NCI-H2107 (cell line): ENCODE measurements at places on chromosomes 4 and X.

GRCh38 chrX:11688201-11688600 lies 22.5 kb upstream of the ARHGAP6 start:
- no peak for DNase-seq

- DNase-seq, result no peak
These were observed 115.6 kb downstream of the AMELX start for GRCh38 chrX:11408783-11409182.

DNA sequence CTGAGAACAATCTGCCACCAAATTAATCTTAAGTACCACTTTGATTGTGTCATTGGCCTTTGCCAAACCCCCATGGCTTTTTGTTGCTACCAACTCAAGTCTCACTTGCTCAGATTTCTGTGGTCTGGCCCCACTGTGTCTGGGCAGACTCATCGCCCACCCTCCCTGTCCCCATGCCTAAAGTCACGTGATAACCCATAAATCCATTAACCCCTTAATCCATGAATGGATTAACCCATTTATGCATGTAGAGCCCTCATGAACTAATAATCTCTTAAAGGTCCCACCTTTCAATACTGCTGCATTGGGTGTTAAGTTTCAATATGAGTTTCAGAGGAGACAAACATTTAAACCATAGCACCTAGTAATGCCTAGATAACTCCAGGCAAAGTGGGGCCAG lies 78.5 kb upstream of the BLTP1 start:
- DNase-seq, result no peak

- no peak for DNase-seq
These were observed 11.2 kb downstream of the SLC25A6 start for GRCh38 chrX:1380672-1381233.
